Activated T-cell treated with anti-CD3 and anti-CD28 coated beads for 24 hours (primary cell): ENCODE measurements at places on chromosomes 11 and 22.
A peak's percentile ranks its signal among the peaks of the same experiment; 100 is the strongest.

DNA sequence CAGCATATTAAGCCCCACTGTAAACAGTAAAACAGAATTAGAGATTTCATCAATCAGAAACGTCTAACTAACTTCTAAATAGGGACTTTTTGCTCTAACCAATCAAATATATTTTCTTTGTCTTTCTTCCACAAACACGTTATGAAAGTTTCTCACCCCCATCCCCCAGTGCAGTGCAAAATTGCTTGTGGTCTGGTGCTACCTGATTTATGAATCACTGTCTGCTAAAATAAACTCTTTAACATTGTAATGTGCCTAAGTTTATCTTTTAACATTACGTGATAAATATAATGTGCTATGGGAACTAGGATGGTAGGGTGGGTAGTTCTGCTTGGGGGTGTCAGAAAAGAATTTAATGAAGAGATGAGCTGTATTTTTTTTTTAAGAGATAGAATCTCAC is 47.3 kb upstream of the SLC5A1 start:
- DNase-seq: no peak

DNA sequence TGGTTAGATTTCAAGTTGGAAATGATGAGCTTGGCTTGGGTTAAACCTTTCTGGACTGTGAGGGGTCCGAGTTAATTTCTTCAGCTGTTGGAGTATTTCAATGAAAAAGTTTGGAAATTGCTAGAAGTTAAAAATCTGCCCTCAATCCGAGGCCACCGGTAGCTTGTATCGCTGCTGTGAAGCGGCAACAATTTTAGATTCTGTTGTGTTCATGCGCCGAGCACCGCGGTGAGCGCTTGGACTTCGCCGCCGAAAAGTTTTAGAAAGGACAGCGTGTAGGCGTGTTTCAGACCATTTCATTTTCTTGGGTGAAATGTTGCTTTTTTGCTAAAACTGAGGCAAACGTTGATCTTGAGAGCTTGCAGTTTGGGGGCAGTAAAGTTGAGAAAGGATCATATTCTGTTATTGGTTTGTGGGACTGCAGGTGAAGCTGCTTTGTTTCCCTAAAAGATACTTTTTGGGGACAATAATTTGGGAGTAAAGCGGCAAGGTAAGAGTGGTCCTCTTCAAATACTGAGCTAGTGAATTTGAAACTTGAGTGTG is 928 bp downstream of the FBXO7 start:
- no peak for DNase-seq

DNA sequence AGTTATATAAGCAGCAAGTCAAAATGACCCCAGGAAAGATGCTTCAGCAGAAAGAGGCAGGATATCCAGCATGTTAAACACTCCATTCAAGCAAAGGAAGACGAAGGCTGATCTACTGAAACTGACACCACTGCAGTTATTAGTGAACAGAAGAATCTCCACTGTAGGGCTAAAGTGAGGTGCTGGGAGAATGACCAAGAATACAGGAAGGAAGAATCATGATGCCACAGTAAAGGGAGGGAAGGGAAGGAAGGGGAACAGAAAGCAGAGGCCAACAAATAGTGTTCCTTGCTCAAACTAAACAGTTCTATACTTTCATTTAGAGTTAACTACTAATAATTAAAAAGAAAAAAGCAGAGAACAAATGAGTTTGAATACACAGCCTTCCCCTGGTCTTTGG is 92.5 kb downstream of the SIK3 start:
- DNase-seq: no peak

GRCh38 chr11:96520939-96521338 is 131.1 kb downstream of the JRKL start:
- no peak for DNase-seq

GRCh38 chr11:7473717-7474116 is 11.6 kb upstream of the OLFML1 start:
- no peak for DNase-seq

DNA sequence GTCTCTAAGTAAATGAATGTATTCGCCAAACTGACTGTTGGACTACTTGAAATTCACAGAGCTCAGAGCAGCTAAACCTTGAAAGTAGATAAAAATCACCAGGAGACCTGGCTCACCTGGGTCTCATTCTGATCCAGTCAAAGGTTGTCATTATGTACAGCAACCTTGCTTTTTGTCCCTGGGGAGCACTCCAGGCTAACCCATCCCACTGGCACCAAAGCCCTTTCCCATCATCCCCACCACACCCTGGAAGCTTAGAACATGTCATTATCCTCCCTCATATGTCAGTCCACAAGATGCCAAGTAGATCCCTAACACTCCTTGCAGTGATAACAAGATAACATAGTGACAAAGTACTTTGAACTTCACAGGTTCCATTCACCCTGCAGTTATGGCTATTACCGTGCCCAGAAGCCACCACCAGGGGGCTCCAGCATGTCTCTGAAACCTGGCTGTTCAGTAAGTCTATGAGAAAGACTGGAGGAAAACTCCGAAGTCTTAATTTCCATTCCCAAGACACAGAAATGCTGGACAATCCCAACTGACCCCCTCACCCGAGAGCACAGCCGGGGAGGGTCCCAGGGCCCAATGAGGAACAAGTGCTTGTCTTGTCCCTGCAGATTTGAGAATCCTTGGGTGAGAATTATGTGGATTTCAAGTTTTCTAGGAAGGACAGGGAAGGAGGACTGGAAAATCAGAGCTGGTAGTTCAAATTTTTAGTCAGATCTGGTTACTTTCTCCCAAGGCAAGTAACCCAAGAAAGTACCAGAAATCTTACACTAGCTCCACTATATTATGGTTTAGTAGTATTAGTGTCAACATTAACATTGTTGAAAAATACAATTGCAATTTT is 43.0 kb upstream of the USP47 start:
- DNase-seq: peak; percentile 49

GRCh38 chr11:105000167-105000566 is 22.8 kb downstream of the CASP5 start:
- DNase-seq: no peak

DNA sequence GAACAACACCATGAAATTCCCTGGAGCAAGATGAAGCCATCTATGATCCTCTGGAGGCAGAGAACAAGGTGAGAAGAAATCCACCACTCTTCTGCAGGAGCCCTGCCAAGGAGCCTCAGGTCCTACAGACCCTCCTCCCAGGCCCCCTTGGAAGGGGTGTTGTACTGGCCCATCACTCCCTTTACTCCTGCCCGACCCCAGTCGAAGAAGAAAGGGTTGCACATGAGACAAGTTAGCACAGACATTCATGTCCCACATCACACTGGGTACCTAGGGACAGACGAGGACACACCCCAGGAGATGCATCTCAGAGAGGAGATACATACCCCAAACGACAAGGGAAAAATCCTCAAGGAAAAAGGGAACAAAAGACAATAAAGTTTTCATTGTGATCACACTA is 82.8 kb upstream of the NARS2 start:
- DNase-seq: no peak

DNA sequence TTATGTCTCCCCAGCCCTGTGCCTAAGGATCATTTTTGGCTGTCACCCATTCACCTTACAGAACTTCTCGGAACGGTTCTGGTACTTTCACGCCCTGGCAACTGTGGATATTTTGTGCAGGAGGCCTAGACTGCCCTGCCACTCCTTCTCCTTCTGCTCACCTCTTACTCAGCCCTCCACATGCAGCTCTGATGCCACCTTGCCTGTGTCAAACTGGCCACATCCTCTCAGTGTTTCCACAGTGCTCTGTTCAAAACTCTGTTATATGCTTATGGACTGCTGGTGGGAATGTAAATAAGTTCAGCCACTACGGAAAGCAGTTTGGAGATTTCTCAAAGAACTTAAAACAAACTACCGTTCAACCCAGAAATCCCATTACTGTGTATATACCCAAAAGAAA is 100.8 kb upstream of the MTMR2 start:
- DNase-seq: no peak

GRCh38 chr22:27137871-27138337 is 480.5 kb downstream of the MIAT start:
- DNase-seq: no peak

- DNase-seq: no peak
Measured at GRCh38 chr11:95228081-95228749, 2.8 kb downstream of the SESN3 start.

DNA sequence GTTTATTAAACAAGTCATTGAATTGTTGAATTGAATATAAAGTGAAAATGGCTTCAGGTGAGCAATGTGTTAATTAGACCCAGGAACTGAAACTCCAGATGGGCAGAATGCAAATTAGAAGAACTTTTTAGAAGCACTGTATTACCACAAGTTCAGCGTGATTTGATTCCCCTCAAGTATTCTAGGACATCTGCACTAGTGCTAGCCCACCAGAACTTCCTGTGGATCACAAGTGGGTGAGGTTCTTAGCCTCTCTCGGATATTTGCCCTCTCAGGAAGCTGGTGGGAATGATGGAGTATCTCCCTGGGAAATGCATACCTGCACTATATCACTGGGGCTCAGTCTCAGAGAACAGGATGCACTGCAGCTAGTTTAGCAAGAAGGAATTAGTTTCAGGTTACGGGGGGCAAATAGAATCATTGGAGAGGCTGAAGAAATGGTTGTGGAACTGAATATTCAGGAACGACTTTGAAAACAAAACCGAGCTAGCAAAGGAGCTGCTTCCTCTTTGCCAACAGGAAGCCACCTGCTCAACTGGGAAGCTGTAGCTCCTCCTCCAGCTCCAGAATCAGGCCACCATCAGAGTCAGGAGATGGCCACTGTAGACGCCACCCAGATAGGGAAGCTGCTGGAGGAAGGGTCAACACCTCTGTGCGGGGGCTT is 74.3 kb downstream of the DHCR7 start:
- no peak for DNase-seq

GRCh38 chr22:19879992-19880785 is 25.5 kb upstream of the GNB1L start:
- DNase-seq: no peak

DNA sequence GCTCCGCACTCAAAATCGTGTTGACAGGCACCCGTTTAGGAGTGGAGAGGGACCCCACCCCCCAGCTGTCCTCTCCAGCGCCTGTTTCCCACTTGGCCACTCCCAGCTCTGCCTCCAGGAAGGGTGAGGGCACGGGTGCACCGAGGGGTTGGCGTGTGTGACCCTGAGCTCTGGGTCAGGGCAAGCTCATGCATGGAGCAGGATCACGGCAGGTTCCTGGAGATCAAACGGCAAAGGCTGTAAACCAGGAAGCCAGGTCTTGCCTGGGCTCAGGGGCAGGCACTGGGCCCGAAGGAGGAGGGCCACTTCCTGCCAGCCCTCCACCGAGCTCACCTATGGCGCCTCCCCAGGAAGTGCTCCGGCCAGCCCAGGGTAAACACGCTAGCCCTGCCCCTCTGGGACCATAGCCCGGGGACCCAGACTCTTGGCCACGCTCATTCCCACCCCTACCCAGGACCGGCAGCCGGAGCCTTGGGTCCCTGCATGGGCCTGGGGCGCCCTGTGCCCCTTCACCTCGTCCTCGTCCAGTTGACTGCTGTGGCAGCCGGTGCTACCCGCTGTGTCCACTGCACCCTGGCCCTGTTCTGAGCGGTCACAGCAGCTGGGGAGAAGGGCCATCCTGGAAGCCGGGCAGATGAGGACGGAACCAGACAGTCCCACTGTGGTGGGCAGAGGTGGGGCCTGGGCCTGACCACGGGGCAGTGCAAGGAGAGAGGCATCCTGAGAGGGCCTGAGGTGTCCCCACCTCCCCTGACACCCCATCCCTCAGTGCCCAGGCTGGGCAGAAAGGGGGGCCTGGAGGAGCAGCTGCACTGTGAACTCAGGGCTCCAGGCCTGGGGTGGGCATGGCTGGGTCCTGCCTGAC is 1.0 kb upstream of the EPS8L2 start:
- DNase-seq: no peak

- no peak for DNase-seq
Measured at GRCh38 chr11:124823512-124824376, 23.5 kb upstream of the MSANTD2 start.

- no peak for DNase-seq
Measured at GRCh38 chr11:131470216-131470925, 100.0 kb downstream of the NTM start.

GRCh38 chr11:5007561-5007960 is 12.9 kb downstream of the OR51L1 start:
- no peak for DNase-seq

- DNase-seq: no peak
Measured at GRCh38 chr22:44020981-44021380, 3.1 kb upstream of the PARVB start.

DNA sequence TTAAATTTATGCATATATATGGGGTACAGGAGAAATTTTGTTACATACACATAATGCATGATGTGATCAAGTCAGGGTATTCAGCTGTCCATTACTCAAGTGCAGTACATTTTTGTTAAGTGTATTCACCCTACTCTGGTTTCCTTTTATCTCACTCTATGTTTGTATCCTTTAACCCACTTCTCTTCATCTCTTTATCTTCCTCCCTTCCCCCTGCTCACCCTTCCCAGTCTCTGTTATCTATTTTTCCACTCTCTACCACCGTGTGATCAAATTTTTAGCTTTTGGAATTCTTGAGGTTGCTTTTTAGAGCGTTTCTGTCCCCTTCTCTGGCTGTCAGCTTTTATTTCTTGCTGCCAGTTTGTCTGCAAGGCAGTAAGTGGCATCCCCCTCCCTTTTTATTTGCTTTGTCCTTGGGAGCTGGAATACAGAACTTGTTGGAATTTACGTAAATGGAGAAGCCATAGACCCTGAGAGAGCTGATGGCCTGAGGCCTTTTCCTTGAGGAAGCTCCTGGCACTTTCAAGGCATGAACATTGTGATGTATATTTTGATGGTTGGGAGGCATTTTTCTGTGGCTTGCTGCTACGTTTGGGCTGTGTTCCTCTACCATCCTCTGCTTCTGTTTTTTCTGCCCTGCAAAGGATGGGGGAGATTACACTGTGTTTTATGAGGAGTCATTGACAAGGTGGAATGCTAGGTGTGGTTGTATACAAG is 148.6 kb downstream of the LDLRAD3 start:
- no peak for DNase-seq

DNA sequence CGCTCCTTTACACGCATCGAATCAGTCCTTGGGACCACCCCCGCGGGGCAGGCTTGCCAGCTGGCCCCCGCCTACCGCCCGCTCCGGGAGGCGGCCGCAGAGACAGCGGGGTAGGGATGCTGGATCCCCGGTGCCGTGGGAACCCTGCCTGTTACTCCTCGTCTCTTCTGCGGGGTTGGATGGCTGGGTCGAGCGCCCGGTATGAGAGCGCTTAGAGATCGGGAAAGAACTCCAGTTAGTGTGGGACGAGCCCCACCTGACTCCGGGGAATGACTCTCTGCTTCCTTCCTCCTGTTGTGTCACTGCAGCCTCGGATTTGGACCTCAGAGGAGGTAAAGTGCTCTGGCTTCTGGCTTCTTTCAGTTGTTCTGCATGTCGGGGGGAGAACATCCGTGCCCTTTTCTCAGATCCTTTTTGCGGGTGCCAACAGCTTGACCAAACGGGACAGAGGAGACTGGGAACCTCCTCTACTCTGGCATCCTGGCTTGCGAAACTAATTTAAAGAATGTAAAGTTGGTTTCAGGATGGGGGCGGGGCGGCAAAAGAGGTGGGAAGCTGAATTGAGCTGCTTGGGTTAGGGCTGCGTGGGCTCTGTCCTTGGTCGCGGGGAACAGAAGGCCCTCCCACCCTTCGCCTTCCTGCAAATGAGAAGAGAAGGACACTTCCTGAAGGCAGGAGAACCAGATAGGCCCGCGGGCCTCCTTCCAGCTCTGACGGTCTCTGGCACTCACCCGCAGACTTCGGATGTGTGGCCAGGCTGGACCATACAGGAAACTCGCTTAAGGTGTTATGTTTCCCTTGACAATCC is 938 bp downstream of the LAYN start:
- DNase-seq: no peak

- no peak for DNase-seq
Measured at GRCh38 chr11:10728789-10729472, 22.1 kb upstream of the CTR9 start.

- no peak for DNase-seq
Measured at GRCh38 chr11:128629516-128630106, 42.3 kb upstream of the ETS1 start.
